ENCODE measurements at places on chromosomes 6 and 20.
A peak's percentile ranks its signal among the peaks of the same experiment; 100 is the strongest.

- DNase-seq: no peak
Observed at GRCh38 chr6:31247813-31248212, 24.1 kb downstream of the HLA-C start.

DNA sequence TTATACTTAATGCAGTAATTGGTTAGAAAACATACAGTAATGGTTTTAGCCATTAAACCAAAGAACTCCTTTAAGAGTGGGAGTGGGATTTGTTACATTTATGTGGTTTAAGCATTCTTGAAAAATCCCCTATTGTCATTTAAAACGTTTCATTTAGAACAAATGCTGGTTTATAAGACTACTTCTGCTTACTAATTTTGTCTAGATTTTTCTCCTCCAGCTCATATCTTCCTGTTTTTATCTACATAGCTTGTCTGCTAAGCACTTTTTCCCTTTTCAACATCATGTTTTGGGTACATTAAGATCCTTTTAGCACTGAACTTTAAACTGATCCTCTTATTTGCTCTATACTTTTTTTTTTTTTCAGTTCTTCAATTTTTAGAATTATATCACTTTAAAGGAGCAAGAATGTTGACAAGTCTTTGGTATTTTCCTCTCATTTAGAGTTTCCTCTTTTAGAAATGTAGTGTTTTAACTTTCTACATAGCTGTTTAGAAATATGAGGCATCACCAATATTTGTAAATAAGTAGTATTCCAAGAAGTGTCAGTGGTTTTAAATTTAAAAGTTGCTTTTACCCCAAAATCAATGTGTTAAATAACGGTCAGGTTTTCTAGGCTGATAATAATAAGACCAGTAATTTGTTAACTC is 80.9 kb downstream of the SESN1 start:
- no peak for DNase-seq

GRCh38 chr6:53568776-53569616 is 24.1 kb upstream of the GCLC start:
- DNase-seq: no peak

DNA sequence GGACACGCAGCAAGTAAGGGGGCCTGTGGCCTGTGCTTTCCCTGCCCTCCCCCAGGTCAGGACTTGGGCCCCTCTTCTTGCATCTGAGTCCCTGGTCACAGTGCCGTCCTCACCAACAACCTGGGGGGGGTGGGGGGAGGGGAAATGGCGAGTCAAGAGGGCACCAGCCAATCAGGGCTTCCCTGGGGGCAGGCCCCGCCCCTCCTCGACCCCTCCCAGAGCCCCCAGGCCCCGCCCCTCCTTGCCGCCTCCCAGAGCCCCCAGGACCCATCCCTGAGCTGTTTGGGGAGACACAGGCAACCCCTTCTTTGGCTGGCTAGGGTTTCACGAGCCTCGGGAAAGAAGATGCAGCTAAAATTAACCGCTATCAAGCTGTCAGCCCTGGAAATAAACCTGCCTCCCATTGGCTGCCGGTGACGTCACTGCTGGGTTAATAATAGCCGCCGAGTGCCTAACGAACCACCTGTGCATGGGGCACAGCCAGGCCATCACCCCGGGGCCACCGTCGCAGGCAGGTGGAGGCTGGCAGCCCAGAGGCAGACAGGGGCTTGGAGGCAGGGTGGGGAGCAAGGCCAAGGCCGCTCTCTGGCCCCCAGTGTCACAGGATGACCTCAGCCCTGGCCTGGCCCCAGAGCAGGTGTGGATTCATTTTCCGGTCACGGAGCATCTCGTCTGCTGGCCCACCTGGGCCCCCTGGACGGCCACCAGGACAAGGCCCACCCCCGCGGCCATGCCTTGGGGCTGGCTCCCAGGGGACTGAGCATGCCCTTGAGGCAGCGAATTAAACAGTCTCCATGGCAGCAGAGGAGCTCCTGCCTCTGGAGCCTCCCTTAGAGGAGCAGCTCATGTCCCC is 3.2 kb upstream of the EEF1A2 start:
- no peak for DNase-seq

DNA sequence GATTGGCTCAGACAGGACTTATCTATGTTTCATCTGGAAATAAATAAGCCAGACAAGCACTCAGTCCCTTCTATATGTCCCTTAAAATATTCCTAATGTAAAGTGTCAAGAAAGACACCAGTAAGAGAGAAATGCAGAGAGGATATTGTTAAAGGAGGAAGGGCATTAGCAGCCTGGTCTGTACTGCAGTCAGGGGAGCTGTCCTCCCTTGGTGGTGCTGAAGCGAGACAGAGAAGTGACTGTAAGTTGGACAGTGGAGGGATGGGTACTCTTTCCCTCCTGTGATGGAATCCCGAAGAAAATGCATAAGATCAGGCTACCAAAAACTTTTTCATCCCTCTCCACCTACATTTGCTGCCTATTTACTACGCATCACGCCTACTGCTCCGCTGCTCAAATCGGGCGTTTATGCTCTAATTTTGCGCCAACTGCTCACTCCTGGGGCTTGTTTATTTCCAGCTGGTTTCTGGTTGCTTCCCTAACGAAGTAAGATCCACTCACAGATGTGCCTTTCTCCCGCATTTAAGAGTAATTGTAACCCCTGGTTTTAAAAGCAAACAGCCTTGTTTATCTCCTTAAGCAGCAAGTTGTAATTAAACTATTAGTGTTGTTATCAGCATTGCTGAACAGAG is 35.2 kb downstream of the PHACTR1 start:
- peak; percentile 15 for DNase-seq

DNA sequence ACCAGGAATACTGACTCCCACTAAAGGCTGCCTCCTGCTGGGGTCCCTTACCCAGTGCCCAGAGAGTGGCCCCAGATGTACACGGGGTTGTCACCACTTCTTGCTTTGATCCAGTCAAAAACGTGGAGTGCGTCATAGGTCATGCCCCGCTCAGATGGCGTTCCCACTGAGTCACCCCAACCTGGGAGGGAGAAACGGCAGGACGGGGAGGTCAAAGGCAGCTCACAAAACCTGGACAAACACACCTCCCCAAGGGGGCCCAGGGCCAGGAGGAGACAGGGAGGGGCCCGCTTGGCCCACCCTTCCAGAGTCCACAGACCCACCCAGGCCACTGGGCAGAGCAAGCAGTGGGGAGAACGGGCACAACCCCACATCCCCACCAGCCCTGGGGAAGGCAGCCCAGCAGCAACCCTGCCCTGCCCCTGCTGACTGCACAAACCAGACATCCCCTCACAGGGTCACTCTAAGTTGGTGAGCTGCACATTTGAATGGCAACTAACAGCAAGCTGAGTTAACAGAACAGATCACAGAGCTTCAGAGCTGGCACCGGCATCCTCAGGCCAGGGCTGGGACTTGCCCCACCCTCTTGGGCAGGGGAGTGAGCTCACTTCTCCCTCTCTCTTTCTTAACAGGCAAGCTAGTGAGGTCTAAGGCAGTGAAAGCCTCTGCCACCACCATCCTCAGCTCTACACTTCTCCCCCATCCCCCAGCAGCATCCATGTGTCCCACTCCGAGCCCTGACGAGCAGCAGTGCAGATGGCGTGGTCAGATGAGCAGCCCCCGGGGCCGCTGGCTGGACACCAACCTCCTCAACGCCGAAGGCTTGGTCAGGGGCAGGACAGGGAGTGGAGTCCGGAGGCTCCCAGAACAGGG is 61.7 kb downstream of the PYGB start:
- no peak for DNase-seq

DNA sequence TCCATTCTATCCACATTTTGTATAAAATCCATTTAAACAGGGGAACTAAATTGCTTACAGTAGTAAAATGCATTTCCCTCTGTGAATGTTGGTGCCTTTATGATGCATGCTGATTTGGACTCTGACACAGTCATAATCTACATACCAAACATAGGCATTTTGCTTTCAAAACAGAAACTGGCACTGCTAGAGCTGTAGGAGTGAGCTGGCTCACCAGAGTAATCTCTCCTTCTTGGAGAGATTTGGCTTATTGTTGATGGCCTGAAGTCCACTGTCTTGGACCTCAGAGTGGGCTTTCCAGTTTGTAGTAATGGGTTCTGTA is 363.2 kb upstream of the FLRT3 start:
- DNase-seq: no peak

- no peak for DNase-seq
Observed at GRCh38 chr6:89308525-89309395, 6.3 kb downstream of the GABRR2 start.

- DNase-seq: no peak
Observed at GRCh38 chr6:109284675-109285074, 97.6 kb downstream of the CD164 start.

GRCh38 chr6:105990151-105990550 is 96.0 kb upstream of the PRDM1 start:
- no peak for DNase-seq

- no peak for DNase-seq
Observed at GRCh38 chr20:51678026-51678697, 90.0 kb downstream of the ATP9A start.

- no peak for DNase-seq
Observed at GRCh38 chr20:20680991-20681508, 31.4 kb downstream of the RALGAPA2 start.

GRCh38 chr6:109944448-109944847 is 33.7 kb upstream of the GPR6 start:
- DNase-seq: no peak

GRCh38 chr20:47502271-47503239 is 868 bp downstream of the NCOA3 start:
- no peak for DNase-seq

DNA sequence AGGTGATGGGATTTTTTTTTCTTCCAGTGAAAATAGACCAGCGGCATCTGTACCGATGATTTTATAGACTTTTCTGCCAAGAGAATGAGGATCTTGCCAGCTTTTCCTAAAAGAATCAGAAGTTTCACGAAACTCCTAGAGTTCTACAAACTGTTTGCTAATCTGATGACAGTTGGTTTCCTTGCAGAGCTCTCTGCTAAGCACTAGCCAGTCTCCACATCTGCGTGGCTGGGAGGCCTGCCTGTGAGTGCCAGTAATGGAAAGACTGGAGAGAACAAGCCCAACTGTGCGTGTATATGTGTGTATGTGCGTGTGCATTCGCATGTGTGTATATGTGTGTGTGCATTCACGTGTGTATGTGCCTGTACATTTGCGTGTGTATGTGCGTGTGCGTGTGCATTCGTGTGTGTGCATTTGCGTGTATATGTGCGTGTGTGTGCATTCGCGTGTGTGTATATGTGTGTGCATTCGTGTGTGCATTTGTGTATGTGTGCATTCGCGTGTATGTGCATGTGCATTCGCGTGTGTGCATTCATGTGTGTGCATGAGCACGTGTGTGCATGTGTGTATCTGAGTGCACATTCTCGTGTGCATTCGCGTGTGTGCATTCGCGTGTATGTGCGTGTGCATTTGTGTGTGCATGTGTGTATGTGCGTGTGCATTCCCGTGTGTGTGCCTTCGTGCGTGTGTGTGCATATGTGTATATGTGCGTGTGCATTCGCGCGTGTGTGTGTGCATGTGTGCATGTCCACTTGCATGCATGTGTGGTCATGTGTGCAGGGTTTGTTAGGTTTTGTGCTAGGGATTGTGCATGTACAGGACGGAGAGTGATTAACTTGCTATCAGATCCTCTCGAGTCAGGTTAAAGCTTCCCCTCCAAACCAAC is 379.4 kb downstream of the TAF4 start:
- no peak for DNase-seq

DNA sequence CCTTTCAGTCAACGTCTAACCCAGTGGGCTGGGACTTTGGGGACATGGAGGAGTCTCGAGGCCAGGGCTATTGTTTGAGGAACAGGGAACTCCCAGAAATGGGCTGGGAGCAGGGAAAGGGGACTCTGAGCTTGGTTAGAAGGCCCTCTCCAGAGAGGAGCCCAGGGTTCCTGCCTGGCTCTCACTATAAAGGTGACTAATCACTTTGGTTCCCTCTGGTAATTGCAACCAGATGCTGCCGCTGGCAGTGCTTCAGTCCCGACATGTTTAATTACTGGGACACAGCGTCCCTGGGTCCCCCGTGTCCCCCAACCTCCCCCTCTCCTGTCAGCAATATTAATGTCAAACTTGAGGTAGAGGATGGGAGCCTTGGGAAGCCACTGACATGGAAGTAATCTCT is 5.0 kb upstream of the GDF5 start:
- DNase-seq: no peak

- no peak for DNase-seq
Observed at GRCh38 chr20:25659999-25660398, 36.2 kb upstream of the NANP start.

- DNase-seq: no peak
Observed at GRCh38 chr6:147716434-147716833, 207.9 kb downstream of the SAMD5 start.

DNA sequence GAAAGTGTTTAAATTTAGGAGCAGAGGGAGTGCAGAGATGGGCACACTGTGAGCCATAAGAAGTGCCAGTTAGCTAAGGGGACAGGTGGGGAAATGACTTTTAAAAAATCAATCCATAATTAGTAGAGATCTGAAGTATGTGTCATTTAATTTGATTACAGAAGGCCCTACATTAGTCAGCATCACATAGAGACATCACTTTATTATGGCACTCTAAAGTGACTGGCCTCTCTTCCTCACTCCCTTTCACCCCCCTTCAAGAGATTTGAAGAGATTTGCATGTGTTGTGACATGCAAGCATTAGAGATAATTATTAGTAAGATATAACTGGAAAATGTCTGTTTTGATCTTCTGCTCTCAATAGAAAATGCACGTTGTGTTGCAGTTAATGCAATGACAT is 86.7 kb downstream of the SLX4IP start:
- no peak for DNase-seq

DNA sequence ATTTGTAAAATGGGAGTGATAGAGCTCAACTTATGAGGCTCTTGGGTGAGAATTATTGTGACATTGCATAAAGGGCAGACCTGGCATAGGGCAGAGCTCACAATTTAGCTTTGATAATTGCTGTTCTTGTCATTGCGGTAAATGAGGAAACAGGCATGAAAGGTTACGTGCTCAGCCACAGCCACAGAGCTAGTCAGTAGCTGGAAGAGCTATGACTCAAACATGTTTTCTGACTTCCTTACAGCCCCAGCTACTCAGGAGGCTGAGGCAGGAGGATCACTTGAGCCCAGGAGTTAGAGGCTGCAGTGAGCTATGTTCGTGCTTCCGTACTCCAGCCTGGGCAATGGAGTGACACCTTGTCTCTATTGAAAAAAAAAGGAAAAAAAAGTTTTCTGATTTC is 3.5 kb upstream of the GHRH start:
- DNase-seq: no peak

GRCh38 chr20:7189231-7189630 is 421.7 kb downstream of the BMP2 start:
- DNase-seq: no peak

- no peak for DNase-seq
Observed at GRCh38 chr6:64926051-64926450, 781.0 kb downstream of the EYS start.

- DNase-seq: no peak
Observed at GRCh38 chr20:48015943-48016723, 230.9 kb upstream of the SULF2 start.

GRCh38 chr6:166959911-166960608 is 3.7 kb upstream of the RNASET2 start:
- DNase-seq: no peak

GRCh38 chr20:57025261-57025660 is 241.2 kb downstream of the BMP7 start:
- DNase-seq: no peak

- DNase-seq: no peak
Observed at GRCh38 chr20:32906200-32906599, 47.5 kb downstream of the EFCAB8 start.

DNA sequence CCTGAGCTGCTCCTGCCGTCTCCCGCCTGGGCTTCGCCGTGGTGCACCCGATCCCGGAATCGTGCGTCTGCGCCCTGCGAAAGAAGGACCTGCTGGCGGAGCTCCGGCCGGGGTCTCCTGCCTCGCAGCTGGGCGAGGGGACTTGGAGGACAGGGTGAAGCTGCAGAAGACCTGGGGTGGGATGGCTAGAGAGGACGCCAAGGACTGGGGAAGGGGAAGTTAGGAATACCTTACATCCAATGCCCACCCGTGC is 150.2 kb downstream of the PRL start:
- DNase-seq: no peak
